Posterior cingulate gyrus (tissue), 11 donors: ENCODE measurements at places on chromosomes 16 and 17.

GRCh38 chr17:78253946-78254672 lies 22.7 kb downstream of the TMEM235 start:
- peak; percentile 88 for DNase-seq

DNA sequence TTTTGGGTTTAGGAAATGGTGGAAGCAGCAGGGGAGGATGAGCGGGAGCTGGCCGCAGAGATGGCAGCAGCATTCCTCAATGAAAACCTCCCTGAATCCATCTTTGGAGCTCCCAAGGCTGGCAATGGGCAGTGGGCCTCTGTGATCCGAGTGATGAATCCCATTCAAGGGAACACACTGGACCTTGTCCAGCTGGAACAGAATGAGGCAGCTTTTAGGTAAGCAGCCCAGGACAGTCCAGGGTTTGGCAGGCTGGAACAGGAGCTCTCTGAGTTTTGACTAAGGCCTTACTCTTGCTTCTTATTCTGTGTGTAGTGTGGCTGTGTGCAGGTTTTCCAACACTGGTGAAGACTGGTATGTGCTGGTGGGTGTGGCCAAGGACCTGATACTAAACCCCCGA lies 41.4 kb downstream of the SF3B3 start:
- no peak for DNase-seq

GRCh38 chr17:74757502-74757901 lies 9.1 kb downstream of the NHERF1 start:
- DNase-seq, result no peak

DNA sequence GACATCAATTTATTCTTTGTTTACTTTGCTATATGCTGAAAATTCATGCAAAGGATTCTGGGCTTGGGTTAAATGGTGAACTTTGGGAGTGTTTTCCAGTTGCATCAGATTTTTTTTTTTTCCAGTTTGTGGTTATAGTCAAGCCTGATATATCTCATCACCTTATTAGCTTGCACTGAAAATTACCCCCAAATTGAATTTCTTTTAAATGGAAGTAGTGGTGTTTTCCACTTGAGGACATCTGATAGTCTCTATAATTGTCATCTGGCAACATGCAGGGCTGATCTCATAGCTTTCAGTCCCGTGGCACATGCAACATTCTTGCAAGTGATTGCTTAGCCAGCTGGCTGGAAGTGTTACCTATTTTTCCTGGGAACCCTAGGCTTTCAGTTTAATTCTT lies 4.7 kb upstream of the KRTAP3-1 start:
- DNase-seq, result no peak

DNA sequence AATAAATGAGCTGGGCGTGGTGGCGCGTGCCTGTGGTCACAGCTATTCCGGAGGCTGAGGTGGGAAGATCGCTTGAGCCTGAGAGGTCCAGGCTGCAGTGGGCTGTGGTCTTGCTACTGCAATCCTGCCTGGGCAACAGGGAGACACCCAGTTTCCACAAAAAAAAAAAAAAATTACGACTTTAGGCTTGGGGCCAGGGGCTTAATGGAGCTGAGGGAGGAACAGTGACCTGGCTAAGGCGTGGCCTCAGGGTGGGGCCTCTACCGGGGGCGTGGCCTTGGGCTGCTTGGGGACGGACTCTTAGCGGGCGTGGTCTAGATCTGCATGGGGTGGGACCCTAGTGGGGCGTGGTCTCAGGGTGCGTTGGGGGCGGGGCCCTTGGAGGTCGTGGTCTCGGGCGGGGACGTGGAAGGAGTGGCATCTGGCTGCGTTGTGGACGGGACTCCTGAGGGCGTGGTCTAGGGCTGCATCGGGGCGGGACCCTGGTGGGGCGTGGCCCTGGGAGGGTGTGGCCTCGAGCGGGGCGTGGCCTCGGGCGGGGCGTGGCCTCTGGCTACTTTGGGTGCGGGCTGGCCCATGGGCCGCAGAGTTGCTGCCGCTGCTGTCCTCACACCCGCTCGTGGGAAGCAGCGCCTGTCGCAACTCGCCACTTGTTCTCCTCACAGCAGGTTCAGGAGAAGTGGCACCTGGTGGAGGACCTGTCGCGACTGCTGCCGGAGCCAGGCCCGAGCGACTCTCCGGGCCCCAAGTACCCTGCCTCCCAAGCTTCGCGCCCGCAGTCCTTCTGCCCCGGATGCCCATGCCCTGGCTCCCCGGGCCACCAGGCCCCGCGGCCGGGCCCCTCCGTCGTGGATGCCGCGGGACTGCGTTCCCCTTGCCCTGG lies 5.8 kb upstream of the C17orf99 start:
- no peak for DNase-seq

DNA sequence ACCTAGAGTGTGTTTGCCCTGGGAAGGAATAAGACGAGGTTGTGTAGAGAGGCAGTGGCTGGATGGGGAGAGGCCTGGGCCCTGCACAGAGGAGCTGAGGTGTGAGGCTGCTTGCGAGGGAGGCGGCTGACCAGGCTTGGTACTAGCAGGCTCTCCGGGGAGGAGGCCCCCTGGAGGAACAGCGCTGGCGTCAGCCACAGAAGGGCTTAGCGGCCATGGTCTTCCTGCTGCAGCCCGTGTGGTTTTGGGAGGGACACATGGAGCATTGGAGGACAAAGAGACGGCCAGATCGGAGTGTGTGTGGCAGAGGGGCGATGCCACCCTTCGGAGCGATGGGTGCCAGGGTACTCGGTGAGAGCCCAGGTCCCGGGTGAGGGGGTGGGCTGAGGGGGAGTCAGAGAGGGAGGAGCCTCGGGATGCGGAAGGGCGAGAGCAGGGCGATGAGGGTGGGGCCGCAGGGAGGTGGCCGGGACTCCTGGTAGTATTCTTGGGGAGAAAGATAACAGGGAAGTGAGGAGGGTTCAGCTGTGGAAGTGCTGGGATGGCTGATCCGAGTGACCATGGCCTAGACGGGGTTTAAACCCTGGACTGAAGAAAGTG lies 8.3 kb downstream of the BANP start:
- DNase-seq, result no peak

GRCh38 chr17:28372203-28372944 lies 880 bp downstream of the SARM1 start:
- peak; percentile 93 for DNase-seq

- peak; percentile 86 for DNase-seq
These were observed at the start of gene FLII for GRCh38 chr17:18258356-18259038. Gene FLII (minus strand): TSS chr17:18258738. CDS start chr17:18258690, 48 bp downstream.

DNA sequence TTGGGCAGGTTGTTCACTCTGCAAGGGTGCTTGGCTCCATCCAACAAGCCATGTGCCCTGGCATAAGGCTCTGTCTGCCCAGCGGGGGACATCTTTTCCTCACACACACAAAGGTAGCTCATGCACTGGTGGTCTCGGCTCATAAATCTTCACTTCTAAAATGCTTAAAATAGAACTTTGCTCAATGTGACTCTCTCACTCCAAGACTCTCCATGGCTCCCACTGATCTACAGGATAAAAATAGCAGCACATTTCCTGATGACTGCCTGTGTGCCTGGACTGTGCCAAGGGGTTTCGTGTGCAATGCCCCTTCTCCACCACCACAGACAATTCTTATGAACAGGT lies 15.1 kb upstream of the CIBAR2 start:
- DNase-seq, result no peak

DNA sequence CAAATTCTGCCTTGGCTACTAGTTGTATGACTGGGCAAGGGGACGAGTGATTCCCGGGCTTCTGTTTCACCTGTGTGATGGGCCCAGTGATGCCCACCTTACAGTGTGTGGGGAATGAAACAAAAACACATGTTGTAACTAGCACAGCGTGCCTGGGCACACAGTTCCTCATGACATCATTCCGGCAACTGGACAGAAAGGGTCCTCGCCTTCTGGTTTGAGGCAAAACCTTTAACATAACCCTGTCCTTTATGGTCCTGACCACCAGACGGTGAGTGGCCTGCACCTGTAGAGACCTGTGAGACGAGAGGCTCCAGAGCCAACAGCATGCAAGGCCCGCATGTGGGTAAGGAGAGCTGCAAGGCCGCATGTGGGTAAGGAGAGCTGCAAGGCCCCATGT lies 7.7 kb upstream of the SLC38A8 start:
- no peak for DNase-seq

DNA sequence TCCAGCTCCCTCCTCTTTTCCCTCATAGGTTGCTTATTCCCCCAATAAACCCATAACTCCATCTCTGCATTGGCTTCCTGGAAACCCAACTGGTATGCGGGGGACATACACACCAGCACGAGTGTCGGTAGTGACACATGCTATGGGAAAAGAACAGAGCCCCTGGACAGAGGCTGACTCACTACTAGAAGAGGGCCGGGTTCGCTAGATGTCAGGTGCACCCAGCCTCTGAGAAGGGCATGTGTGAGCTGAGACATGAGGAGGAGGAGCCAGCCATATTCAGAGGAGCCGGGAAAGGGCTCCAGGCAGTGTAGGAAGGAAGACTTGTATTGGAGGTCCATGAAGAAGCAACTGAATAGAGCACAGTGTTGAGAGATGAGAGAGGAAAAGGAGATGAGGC lies 241.1 kb downstream of the SOX9 start:
- no peak for DNase-seq

DNA sequence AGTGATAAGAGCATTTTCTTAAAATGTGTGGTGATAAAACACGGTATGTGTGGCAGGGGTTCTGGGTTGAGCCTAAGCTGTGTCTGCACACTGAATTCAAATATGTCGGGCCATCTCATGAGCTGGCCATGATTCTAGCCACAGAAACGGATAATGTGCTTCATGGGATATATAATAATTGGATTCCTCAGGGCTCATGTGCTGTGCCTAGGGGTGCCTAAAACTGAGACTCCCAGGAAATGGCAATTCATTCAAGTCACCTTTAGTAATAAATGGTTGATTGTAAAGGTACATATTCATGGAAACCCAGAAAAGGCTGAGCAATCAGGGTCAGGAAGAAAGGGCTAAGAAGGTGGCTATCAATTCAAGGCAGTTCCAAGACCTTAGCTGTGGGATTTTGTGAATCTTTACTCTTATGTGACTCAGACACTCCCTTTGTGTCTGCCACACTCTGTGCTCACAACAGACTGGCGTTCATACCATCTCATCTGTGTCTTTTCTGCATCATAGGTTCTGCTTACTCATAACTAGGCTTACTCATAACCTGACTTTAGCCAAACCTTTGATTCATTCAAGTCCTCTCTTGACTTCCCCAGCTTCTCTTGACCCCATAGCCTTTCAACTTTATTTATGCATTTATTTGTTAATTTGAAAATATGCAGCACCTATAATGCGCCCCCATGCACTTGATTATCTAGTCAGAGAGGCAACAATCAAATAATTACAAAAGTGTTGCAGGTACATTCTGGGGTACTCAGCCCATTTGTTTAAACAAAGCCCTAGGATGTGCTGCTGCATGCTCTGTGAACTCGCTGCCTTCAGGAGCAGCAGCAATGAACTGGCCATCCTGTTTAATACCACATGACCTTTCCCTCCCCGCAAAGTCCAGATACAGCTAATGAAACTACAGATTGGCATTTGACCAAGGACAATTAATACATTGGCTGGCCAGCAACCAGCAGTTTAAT lies 28.4 kb upstream of the MED13 start:
- DNase-seq, result no peak

DNA sequence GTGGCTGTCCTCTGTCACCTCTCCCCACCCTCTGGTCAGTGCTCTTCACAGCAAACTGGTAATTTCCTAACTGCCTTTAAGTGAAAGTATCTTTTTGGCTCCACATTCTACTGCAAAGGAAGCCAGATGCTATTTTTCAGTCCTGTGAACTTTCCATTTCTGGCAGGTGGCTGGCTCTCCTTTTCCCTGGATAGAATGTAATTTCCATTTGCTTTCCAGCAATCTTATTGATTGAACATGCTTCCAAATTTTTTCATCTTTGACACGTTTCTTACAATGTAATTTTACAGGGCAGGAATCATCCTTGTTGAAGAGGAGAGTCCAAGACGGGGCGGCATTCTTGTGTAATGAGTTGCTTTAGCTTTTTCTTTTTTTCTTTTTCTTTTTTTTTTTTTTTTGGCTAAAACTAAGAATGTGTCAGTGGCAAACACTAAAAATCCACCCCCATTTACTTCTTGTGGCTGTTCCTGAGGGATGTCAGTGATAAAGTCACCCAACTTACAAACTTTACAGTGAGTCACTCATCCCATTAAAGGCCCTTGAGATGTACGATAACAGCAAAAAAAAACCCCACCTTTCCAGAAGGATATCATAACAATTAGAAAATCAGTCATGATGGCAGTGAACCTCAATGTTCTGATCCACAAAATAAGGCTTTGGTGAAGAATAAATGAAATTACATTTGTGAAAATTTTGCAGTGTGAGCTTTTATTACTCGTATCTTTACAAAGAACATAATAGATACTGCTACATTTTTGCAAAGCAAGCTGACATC lies 29.4 kb upstream of the PRKCA start:
- DNase-seq, result no peak

DNA sequence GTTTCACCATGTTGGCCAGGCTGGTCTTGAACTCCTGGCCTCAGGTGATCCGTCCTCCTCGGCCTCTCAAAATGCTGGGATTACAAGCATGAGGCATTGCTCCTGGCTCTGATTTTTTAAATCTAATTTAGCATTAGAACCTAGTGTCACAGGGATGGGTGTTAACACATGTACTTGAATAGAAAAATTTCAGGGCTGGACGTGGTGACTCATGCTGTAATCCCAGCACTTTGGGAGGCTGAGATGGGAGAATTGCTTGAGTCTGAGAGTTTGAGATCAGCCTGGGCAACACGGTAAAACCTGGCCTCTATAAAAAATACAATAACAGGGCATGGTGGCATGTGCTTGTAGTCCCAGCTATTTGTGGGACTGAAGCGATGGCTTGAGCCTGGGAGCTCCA lies 6.0 kb upstream of the RNF135 start:
- DNase-seq, result no peak

DNA sequence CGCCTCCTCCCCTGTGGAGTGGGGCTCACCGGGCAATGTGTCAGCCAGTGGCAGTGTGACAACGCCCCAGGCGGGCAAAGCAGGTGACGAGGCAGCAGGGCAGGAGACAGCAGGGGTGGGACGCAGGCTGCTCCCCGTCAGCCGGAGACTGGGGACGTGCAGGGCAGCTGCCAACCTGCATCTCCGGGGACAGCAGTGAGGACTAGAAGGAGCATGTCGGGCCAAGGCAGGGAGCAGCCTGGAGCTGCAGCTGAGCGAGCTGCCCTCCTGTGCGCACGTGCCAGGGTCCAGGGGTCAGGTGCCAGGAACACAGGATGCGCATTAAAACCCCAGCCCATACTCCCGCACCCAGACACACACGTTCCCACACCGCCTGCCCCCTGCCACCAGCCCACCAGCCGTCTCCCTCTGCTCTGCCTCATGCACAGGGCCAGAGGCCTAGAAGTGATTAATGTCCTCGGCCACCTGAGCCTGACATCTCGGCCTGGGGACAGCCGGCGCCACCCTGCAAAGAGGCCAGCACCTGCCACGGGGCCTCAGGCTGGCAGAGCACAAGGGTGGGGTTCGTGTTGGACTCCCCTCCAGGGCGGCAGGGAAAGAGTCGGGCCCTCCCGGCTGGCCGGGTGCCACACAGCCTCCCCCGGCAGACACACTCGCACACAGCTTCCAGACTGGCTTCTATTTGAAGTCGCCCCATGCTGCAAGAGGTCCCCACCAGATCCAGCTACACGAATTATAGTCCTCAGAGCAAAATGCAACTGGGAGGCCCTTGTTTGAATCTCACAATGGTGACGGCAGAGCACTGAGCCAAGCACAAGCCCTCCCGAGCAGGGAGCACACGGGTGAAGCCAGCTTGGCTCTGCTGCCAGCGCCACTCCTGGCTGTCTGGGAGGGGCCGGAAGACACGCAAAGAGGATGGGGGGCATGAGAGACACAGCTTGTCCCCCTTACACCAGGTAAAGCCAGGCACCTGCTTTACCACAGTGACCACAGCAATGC lies 90.4 kb downstream of the RBFOX3 start:
- peak; percentile 74 for DNase-seq
